ENCODE measurements at places on chromosomes 13 and 19. TPM values are rescaled to one million over a fixed set of nuclear protein-coding genes. Genes with fewer than 3 reads are reported as not detected.

The KRTDAP gene
- total RNA-seq, result not detected

DNA sequence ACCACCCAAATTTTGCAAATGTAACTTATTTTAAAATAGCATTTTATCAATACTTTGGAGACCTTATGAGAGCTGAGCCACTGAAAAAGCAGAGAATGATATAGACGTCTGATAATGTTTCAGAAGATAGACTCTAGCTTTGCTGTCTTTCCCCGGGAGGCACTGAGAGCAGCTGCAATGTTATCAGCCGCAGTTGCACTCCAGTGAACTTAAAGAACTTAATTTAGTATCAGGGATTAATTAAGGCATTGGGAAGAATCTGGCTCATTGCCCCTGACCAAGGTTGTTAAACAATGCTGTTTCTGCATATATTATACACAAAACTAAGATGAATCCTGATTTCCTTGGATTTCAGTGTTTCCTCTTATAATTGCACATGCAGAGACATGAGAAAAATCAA is 75.7 kb upstream of the SGCG start:
- DNase-seq, result no peak

DNA sequence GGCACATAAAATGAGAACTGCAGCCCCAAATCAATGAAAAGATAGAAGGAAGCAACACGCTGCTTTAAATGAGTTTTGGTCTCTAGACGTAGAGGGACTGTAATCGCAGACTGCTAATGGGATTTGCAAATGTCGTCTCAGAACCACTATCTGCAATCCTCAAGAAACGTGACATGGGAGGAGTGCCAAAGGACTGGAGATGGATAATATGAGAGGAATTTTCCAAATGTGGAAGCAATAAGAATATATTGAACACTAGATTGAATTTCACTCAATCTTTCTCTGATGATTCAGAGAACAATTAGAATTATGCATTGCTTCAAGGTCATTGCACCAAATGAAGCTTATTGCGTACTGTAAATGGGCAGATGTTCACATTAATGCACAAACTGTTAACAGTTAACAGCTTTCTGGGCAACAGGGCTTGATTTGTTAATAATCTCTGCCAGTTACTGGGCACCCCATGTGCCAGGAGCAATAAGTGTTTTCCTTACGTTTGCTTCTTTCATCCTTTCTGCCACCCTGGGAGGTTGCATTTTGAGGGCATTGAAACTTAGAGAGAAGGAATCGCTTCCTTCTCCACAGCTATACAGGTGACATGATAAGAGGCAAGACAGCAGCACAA is 62.8 kb upstream of the WASF3 start:
- DNase-seq, result no peak

The MEIOSIN gene
- not detected for total RNA-seq
